NCI-H187 treated with DMSO at 0.1 percent for 48 hours (cell line): ENCODE measurements at places on chromosomes 16 and 17.

DNA sequence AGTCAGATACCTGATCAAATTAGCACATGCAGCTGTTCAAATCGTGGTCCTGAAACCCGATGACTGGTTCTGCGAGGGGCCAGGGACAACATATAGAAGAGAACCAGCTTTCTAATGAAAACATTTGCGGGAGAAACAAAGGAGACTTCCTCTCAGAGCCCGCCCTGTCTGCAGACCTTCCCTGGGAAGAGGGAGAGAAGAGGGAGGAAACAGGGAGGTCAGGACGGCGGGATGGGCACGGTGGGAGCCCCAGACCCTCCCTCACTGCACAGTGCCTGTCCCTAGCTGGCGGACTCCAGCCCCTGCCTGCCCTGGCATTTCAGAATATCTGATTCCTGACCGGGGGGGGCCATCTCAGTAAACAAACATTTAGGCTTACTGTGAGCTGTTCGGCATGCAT lies 317.3 kb downstream of the FOXL1 start:
- DNase-seq: no peak

GRCh38 chr17:43350888-43351361 lies 47.9 kb upstream of the ARL4D start:
- no peak for DNase-seq

GRCh38 chr16:26031286-26031685 lies 339.5 kb downstream of the HS3ST4 start:
- DNase-seq: no peak

- no peak for DNase-seq
These were observed 2183.0 kb downstream of the TP53TG3F start for GRCh38 chr16:35642322-35642835.

DNA sequence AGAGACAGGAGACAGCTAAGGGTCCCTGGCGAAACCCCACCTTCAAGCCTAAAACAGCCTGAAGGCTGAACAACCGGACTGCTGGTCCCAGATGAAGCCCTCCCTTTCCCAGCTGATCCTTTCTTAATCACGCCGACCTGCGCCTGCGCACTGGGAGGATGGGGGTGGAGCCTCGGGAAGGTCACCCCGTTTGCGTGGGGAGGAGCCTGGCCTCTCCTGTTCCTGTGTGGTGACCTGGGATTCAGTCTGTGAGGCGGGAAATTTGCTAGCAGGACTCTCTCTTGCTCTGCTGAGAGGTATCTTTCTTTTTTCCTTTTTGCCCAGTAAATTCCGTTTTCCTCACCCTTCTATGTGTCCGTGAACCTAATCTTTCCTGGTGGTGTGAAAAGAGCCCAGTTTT lies 9.6 kb downstream of the FAM20A start:
- DNase-seq: no peak

GRCh38 chr16:58938811-58939210 lies 204.7 kb upstream of the GOT2 start:
- no peak for DNase-seq

GRCh38 chr17:4101759-4102405 lies 40.9 kb downstream of the ZZEF1 start:
- DNase-seq: no peak

- no peak for DNase-seq
These were observed 59.6 kb downstream of the MAP2K6 start for GRCh38 chr17:69473841-69474831.

- DNase-seq: no peak
These were observed 836.1 kb upstream of the CDH8 start for GRCh38 chr16:62872339-62872738.

DNA sequence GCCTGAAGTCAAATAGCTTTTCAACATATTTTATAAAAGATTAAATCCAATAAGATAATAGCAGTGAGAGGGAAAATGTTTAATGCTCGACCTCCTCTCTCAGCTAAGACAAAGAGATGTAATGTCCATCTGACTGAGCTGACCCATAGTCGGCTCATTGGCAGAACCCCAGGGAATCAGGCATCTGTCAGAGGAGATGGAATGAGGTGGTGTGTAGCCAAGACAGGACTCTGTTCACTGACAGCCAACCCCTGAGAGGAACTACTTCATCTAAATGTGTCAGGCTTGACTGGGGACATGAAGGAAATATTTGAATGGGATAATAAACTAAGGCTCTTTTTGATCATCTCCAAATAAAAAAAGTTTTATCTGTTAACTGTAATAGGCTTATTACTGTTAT lies 188.0 kb downstream of the CDH11 start:
- no peak for DNase-seq

GRCh38 chr17:36877771-36878170 lies 59.5 kb upstream of the LHX1 start:
- DNase-seq: no peak

DNA sequence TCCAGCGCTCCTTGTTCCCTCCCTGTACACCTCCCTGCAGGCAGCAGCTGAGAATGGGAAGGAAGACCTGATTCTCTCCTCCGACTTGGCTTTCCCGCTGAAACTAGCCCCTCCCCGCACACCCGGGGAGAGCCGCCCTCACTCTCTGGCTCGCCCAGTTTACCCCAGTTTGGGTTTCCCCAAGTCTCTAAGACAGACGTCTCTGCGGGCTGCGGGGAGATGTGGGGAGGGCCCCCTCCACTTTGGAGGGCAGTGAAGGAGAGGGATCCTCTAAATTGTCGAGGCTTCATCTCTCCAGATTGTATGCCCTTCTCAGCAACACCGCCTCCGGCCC lies 797 bp downstream of the GRB7 start:
- no peak for DNase-seq

GRCh38 chr16:64225036-64225435 lies 896.8 kb downstream of the CDH11 start:
- DNase-seq: no peak

GRCh38 chr16:86044881-86045590 lies 146.1 kb downstream of the IRF8 start:
- DNase-seq: no peak

GRCh38 chr17:34269969-34270368 lies at the start of gene CCL7:
TSS of gene CCL7 (plus strand) at chr17:34270221. CDS start at chr17:34270291, 70 bp downstream.
- DNase-seq: no peak

DNA sequence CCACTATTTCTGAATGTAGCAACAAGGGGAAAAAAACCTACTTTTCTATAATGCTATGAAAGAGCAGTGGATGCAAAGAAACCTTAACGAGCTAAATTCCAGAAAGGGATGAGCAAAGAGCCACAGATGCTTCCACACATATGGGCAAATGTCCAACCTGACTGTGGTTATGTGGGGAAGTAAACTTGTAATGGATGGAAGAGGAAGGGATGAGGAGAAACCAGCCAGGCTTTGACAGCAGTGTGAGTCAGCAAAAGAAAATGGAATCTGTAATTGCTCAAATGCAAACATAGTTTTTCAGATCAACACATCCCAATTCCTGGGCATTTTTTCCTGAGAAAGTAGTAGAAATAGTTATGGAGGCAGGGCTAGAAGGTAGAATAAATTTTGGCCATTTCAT lies 204.8 kb upstream of the CPHXL start:
- DNase-seq: no peak

DNA sequence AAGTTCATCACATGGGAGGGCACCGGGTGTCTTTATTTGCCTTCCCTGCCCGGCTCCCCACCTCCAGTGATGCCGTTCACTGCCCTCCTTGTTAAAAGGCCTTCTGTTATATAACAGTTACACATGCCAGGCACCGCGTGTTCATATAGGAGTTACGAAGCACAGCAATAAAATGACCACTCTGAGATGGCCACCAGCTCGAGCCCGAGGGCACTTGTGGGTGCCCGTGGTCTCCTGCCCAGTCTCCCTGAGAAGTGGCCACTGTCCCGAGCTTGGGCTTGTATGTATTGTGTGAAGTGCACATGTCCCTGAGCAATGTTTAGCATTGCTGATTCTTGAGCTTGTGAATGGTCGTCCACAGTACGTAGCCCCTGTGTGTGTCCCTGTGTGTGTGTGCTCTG lies 355.6 kb downstream of the SEC14L1 start:
- no peak for DNase-seq

DNA sequence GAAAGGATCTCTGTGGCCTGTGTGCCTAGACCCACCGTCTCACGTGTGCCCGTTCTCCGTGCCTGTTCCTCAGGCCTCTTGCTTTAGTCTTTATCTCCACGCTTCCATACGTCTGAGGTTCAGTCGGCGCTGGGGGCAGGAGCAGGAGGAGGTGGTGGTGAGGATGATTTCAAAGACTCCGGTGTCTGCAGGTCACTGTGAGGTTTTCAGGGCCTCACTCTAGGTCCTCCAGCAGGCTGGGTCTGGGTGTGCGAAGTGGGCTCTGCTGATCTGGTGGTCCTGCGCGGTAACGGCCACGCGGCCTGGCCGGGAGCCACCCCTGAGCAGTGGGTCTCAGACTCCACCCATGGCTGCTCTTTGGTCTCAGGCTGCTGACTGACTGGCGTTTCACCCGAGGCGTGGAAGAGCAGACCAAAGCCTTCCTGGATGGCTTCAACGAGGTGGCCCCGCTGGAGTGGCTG lies 14.4 kb upstream of the CLEC18A start:
- no peak for DNase-seq

- peak; percentile 28 for DNase-seq
These were observed 18.1 kb upstream of the DHX40 start for GRCh38 chr17:59547131-59547915.

GRCh38 chr17:9389111-9389527 lies 186.5 kb downstream of the STX8 start:
- DNase-seq: no peak

DNA sequence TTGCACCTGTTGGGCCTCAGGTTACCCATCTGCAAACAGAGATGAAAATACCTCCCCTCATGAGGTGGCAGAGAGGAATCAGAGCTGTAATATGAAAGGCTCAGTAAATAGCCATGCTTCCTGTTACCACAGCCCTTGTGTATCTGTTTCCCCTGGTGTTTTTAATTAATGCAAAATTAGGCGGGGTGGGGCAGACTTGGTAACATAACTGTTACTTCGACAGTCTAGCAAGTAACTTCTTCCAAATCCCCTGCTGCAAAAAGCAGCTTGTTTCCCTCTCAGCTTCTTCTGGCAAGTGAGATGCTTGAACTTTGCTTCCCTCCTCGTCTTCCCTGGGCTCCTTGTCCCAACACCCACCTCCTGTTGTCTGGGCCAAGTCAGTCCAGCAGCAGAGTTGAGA lies 381.5 kb downstream of the CPPED1 start:
- DNase-seq: no peak

DNA sequence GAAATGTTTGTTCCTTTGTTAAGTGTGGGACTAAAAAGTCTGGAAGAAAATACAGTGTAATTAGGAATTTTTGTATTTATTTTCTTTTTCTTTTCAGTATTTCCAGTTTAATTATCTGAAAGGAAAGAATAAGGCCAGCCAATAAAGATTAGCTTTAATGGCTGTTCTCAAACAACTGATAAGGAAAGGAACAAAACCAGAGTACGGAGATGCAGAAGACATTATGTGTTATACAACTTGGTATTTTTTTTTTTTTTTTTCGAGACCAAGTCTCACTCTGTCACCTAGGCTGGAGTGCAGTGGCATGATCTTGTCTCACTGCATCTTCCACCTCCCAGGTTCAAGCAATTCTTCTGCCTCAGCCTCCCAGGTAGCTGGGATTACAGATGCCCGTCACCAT lies 47.5 kb downstream of the SNTB2 start:
- DNase-seq: no peak

DNA sequence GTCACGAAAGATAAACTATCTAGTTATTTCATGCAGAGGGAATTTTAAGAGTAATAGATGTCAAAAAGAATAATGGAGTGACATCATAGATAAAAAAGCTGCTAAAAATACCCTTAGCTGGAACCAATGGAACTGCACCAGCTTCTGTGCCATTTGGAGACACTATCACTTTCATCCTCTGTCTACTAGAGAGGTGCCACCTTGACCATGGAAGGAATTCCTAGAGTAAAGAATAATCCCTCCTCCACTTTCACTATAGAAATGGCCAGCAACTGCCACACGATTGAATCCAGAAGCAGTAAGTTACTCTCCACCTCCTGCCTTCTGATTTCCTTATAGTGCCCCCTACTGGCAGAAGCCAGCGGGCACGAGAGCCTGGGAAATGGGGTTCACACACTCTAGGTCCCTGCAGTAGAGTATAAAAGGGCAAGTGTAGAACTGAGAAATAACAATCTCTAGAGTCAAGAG lies 2.8 kb upstream of the ALDH3A2 start:
- DNase-seq: no peak

GRCh38 chr16:74666010-74666421 lies 661 bp downstream of the RFWD3 start:
- DNase-seq: no peak

GRCh38 chr17:38848557-38848891 lies 5.0 kb downstream of the RPL23 start:
- no peak for DNase-seq

DNA sequence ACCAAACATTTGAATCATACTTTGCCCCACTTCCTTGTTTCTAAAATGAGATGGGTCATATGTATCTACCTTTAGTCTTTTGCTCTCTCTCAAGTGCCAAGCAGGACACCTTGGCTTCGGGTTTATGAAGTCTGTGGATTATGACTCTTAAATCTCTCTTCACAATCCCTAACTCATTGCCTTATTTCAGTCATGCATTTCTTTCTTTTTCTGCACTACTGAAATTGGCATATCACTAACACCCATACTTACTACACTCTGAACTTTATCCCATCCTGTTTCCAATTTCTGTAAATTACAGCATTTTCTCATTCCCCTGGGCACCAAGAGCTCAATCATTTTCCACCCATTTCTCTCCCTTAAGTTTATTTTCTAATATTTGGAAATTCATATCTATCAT lies 42.0 kb downstream of the ABCA9 start:
- no peak for DNase-seq

- DNase-seq: no peak
These were observed at the start of gene PGS1 for GRCh38 chr17:78378225-78379130. TSS of gene PGS1 (plus strand) at chr17:78378649. CDS start at chr17:78378666, 17 bp downstream.

DNA sequence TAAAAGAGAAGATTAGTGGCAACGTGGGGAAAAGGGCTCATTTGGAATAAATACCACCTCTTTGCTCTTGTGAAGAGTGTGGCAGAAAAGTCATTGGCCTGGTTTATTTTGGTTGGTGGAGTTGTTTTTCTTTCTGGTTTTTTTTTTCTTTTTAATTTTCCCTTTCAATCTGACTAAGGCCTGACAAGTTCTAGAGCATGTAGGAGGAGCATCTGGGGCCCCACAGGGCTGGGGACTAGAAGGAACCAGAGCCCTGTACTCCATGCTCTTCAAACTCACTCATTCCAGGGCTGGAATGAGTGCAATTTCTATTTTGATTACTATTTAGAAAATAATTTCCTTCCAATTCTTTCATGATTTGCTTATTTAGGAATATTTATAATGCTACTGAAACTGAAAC lies 13.3 kb downstream of the IRX5 start:
- no peak for DNase-seq

- no peak for DNase-seq
These were observed 47.8 kb downstream of the NFAT5 start for GRCh38 chr16:69613378-69614154.
